ENCODE measurements at places on chromosomes 3 and 15.

GRCh38 chr3:72288955-72289691 is 504.2 kb upstream of the PROK2 start:
- peak; percentile 91 for DNase-seq

GRCh38 chr3:128456776-128457715 is 9.6 kb downstream of the DNAJB8 start:
- no peak for DNase-seq

DNA sequence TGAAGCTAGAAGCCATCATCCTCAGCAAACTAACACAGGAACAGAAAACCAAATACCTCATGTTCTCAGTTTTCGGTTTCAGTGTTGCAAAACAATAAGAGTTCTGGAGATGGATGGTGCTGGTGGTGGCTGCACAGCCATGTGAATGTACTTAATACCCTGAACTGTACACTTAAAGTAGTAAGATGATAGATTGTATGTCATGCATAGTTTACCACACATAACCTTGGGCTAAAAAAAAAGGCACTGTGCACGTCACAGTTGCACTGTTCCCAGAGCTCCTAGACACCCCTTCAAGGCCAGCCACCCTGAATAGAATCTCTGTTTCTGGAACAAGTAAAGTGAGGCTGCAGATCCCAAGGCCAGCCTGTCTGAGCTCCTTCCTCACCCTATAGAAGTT is 243.3 kb upstream of the IGF1R start:
- DNase-seq: peak; percentile 55

- no peak for DNase-seq
These were observed 48.5 kb upstream of the SKIL start for GRCh38 chr3:170309046-170309445.

- no peak for DNase-seq
These were observed 76.1 kb downstream of the TOP2B start for GRCh38 chr3:25588441-25589103.

GRCh38 chr3:81289676-81290075 is 471.8 kb downstream of the GBE1 start:
- no peak for DNase-seq

GRCh38 chr3:42702982-42703694 is 540 bp upstream of the HHATL start:
- DNase-seq: no peak

GRCh38 chr3:160403796-160404470 is 4.5 kb downstream of the SMC4 start:
- no peak for DNase-seq

- no peak for DNase-seq
These were observed 70.4 kb downstream of the HES1 start for GRCh38 chr3:194206320-194206719.

DNA sequence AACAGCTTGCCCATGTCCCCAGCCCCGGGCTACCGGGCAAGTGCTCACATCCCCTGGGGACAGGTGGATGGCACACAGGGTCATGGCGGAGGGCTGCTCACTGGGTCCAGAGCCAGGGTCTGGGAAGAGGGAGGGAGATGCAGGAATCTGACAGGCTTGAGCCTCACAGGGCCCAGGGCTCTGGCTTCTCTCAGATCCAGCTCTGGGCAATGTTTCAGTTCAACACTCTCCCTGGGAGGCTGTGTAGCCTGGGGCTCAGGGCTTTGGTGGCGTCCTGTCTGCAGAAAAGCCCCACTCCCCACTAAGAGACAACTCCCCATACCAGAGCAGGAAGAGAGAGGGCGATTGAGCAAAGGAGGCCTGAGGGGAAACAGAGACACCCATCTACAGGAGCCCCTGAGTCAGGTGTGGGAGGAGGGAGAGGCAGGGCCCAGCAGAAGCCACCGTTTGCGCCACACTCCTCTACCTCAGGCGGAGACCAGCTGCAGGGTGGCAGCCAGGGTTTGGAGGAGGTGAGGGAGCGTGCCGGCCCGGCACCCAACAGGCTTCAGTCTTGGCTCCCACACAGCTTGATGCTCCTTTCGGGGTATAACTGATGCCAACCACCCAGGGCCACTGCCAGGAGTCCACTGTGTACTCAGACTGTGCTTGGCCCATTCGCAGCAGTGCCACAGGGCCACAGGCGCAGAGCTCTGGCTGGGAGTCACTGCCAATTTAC is 16.8 kb upstream of the SRP14 start:
- no peak for DNase-seq

DNA sequence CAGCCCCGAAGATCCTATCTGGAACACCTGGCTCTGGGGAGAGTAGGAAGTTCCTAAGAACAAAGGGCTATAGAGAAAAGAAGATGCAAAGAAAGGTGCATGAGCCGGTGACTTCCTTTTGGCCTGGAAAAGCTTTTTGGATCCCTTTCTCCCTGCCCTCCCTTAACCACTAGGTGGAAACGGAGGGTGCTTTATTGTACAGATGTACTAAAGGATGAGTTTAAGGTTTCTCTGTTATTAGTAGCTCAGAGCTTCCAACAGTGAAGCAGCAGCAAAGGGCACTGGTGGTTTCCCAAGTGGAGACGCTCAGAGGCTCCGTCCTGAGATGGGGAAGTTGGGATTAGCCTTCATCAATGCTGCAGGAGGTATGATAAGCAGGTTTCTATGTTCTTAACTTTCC is 5.9 kb upstream of the ADGRG7 start:
- peak; percentile 57 for DNase-seq

DNA sequence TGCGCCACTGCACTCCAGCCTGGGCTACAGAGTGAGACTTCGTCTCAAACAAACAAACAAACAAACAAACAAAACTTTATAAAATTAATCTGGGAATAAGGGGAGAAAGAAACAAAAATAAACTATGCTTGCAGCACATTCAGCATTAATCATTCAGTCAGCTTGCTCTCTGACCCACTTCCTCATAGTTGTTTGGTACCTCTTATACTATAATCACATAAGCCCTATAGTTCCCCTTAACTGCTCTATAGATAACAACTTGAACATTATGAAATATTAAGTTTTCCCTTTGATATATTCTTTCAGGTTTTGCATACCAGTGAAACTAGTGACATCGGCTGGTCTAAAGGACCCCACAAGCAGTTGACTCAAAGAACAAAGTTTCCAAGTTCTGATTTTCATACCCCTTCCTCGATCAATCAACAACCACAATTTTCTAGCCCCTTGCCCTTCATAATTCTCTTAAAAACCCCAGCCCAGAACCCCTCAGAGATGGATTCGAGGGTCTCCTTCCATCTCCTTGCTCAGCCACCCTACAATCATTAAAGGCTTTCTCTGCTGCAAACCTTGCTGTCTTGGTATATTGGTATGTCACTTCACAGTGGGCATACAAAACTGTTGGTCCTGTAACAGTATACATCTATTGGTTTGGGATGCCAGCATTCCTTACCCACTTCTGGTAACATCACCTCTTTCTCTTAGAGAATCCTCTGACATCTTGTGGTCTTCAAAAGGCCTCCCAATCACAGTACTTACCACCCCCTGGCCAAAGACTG is 26.4 kb downstream of the BCL2L10 start:
- no peak for DNase-seq
